ENCODE measurements at places on chromosomes 1 and 21.

DNA sequence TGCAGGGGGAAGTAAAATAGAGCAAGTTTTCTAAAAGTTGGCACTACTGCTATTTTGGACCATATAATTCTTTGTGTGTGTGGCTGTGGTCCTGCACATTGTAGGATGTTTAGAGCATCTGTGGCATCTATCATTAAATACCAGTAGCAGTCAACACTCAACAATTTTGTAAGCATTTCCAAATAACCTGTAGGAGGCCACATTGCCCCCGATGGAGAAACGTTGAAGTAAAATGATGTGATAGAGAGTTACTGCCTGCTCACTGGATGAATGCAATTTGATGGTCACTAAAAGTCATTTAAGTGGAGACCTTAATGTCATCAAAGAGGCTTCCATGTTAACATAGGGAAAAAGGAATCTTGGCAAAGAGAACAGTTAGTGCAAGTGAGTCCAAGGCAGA is 560.8 kb downstream of the NEGR1 start:
- H3K4me1 ChIP-seq: no peaks in the 10 kb centered on the region
- no peaks in the 10 kb centered on the region for H3K27me3 ChIP-seq
- no peaks in the 10 kb centered on the region for H3K36me3 ChIP-seq

DNA sequence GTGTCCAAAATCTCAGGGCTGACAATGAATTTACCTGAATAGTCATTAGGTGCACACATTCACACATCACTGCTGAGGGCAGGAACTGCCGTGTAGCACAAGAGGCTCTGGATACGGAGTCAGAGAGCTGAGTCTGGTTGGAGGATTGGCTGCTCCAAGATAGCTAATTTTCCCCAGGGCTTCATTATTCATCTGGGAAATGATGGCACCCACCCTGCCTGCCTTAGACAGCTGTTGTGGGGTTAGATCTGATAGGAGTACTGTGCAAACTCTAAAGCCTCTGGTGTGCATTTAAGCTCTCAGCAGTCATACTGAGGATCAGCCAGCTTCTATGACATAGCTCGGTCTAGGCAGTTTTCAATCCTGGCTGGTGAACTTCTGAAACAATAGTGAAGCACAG is 67.0 kb downstream of the LMX1A start:
- no peaks in the 10 kb centered on the region for H3K36me3 ChIP-seq
- H3K27ac ChIP-seq: no peak overlapping the region
- H3K27me3 ChIP-seq: no peaks in the 10 kb centered on the region
- no peaks in the 10 kb centered on the region for H3K4me1 ChIP-seq
- no peak for DNase-seq
- no peak overlapping the region for H3K4me3 ChIP-seq

DNA sequence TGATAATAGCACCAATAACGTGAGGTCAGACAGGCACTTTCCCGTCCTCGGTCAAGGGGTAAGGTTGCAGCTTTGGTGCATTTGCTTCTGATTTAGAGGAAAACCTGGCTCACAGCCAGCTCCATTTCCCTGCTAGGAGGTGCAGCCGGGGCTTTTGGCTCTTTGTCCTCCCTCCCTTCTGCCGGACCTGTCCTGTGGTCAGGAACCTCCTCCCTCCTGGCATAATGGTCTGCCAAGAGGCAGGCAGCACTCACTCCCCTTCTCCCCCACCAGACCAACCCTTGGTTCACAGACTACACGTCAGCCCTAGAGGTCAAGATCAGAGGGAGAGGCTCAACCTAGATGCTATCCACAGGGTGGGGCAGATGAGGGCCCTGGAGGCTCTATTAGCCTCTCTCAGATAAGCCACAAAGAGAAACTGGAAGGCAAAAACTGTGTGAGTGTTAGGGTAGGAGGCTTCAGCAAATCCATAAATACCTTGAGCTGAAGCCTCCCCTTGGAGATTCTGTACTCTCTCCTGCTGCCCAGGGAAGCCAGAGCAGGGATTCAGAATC is 64.8 kb downstream of the PLXNA2 start:
- no peaks in the 10 kb centered on the region for H3K36me3 ChIP-seq
- no peak overlapping the region for H3K4me3 ChIP-seq
- DNase-seq: no peak
- peaks cover 39% of the 10 kb centered on the region for H3K4me1 ChIP-seq
- H3K27ac ChIP-seq: no peak overlapping the region
- no peaks in the 10 kb centered on the region for H3K27me3 ChIP-seq

DNA sequence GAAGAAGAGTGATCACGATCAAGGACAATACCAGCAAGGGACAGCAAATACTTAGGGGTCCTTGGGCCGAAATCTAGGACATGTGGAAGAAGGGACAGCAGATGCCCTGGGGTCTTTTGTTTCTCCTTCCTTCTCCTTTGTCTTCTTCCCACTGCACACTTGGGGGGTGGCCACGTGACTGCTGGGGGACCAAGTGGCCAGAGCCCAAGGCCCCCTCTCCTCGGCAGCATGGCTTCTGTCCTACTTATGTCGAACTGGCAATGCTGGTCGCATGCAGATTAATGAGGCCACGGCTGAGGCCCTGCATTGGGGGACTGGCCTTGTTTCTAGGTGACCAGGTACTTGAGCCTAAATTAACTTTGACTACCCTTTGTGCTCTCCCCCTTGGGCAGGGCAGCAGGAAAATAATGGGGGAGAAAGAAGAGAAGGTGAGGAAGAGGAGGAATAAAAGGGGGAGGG is 83.0 kb downstream of the GRIK3 start:
- no peaks in the 10 kb centered on the region for H3K27me3 ChIP-seq
- H3K4me1 ChIP-seq: no peaks in the 10 kb centered on the region
- H3K27ac ChIP-seq: no peak overlapping the region
- no peaks in the 10 kb centered on the region for H3K36me3 ChIP-seq

GRCh38 chr1:48693674-48694320 is 82.9 kb downstream of the BEND5 start:
- no peak overlapping the region for H3K27ac ChIP-seq
- H3K4me1 ChIP-seq: no peaks in the 10 kb centered on the region
- no peaks in the 10 kb centered on the region for H3K36me3 ChIP-seq
- H3K4me3 ChIP-seq: no peak overlapping the region

DNA sequence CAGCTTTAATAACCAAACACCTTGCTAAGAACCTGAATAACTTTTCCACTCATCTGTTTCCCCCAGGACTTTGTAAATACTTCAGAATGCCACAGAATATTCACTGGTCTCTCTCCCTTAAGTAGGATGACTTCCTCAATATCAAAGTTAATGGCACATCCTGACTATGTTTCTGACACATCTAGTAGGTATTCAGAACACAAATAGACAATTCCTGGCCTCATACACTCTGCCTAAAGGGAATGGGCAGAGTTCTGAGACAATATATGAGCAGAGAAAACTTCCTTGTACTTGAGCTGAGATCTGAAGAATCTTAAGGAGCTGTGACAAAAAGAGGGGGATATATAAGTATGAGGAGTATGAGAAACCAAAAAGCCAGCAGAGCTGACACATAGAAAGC is 34.8 kb downstream of the ANKRD13C start:
- no peak for DNase-seq
- no peak overlapping the region for H3K4me3 ChIP-seq
- no peaks in the 10 kb centered on the region for H3K4me1 ChIP-seq
- no peaks in the 10 kb centered on the region for H3K27me3 ChIP-seq

DNA sequence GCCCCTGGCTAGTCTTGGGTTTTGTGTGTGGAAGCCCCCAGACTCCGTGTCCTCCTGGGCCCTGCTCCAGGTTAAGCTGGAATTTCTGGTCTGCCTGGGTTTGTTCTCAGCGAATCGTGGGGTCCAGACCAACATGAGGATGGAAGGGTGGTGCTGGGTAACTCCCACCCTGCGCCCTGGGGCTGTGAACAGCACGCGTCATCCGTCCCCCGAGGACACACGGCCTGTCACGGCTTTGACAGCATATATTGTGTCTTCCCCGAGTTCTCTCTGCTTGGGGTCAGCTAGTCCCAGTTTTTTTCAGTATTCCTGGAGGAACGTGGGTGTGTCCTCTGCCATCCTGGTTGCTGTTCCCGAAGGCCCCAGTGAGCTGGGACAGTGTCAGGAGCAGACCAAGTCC is 11.8 kb downstream of the GPR137B start:
- H3K4me3 ChIP-seq: no peak overlapping the region
- H3K27me3 ChIP-seq: no peaks in the 10 kb centered on the region
- H3K27ac ChIP-seq: no peak overlapping the region
- H3K36me3 ChIP-seq: no peaks in the 10 kb centered on the region
- DNase-seq: no peak

DNA sequence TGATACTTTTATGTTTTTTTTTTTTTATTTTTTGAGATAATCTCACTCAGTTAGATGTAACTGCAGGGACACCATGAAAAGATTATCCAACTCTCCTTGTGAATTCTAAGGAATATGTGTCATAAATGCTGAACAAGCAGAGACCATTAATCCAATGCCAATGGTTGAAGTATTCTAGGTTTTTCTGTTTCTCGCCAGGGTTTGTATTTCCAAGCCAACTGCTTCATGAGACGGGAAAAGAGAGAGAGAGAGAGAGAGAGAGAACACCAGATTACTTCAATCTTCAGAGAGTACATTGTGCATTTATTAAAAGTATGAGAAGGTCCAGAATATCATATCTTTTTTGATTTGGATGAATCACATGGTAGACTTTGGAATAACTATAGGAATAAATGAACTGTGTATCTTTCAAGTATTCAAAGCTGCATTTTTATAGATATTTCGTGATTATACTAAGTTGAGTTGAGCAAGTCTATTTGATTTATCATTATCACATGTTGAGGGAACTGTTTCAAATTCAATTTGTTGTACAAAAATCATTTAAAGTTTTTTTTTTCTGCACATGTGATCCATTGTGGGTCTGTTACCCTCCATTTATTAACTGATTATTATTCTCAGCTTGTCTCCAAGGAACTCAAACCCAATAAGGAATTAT is 108.4 kb downstream of the PLA2G4A start:
- H3K4me3 ChIP-seq: no peak overlapping the region
- H3K27me3 ChIP-seq: no peaks in the 10 kb centered on the region
- H3K27ac ChIP-seq: no peak overlapping the region
- no peak for DNase-seq

- no peak overlapping the region for H3K27ac ChIP-seq
- H3K27me3 ChIP-seq: no peaks in the 10 kb centered on the region
- peaks cover 22% of the 10 kb centered on the region for H3K4me1 ChIP-seq
- no peak overlapping the region for H3K4me3 ChIP-seq
- peaks cover 6% of the 10 kb centered on the region for H3K36me3 ChIP-seq
Observed at GRCh38 chr1:243291292-243291691, 35.5 kb downstream of the SDCCAG8 start.

DNA sequence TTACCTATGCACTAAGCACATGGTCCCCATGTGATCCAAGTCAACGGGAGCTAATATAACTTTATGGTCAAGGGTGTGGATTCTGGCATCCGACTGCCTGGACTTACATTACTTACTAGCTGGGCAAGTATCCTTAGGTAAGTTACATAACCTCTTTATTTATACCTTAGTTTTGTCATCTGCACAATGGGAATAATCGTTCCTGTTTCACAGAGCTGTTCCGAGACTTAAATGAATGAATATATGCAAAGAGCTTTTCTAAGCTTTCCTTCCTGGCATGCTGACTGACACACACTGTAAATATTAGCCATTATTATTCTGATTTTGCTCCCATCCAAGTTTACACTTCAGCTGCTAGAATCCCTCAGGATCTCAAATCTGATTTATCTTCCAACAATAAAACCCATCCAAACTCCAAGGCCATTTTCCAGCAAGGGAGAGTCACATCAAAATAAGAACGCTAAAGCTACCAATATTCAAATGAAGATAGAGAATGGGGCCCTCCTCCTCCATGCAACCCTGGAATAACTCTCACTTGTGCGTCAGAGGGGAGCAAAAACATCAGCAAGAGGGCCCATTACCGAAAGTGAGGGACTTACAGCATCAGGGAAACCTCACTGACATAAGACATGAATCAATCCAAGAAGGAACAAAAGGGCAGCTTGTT is 115.6 kb upstream of the KAZN start:
- peaks cover 17% of the 10 kb centered on the region for H3K4me1 ChIP-seq
- DNase-seq: no peak
- H3K4me3 ChIP-seq: no peak overlapping the region
- no peak overlapping the region for H3K27ac ChIP-seq

GRCh38 chr1:154694995-154695394 is 87.0 kb upstream of the ADAR start:
- no peak overlapping the region for H3K4me3 ChIP-seq
- DNase-seq: no peak
- H3K36me3 ChIP-seq: no peaks in the 10 kb centered on the region
- H3K4me1 ChIP-seq: no peaks in the 10 kb centered on the region
- H3K27me3 ChIP-seq: no peaks in the 10 kb centered on the region

DNA sequence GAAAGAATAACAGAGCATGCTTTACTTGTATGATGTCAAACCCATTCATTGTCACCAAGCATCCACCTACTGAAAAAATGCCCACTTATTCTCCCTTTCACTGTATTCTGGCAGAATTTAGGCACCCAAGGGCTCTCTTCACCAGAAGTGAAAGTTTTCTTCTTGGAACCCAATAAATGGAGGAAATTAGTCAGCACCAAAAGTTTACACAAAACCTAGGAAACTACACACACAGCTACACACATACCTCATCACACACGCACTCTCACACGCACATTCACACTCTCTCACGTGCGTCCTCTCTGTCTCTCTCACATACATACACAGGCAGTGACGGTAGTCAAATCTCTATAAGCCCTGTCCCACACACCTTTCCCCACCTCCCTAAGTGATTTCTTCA is 37.6 kb downstream of the MCOLN2 start:
- no peaks in the 10 kb centered on the region for H3K36me3 ChIP-seq
- H3K4me3 ChIP-seq: no peak overlapping the region
- H3K4me1 ChIP-seq: peaks cover 25% of the 10 kb centered on the region

GRCh38 chr1:158798531-158798930 is 17.5 kb upstream of the OR6N2 start:
- no peak overlapping the region for H3K4me3 ChIP-seq
- no peaks in the 10 kb centered on the region for H3K36me3 ChIP-seq
- H3K27ac ChIP-seq: no peak overlapping the region
- no peak for DNase-seq

DNA sequence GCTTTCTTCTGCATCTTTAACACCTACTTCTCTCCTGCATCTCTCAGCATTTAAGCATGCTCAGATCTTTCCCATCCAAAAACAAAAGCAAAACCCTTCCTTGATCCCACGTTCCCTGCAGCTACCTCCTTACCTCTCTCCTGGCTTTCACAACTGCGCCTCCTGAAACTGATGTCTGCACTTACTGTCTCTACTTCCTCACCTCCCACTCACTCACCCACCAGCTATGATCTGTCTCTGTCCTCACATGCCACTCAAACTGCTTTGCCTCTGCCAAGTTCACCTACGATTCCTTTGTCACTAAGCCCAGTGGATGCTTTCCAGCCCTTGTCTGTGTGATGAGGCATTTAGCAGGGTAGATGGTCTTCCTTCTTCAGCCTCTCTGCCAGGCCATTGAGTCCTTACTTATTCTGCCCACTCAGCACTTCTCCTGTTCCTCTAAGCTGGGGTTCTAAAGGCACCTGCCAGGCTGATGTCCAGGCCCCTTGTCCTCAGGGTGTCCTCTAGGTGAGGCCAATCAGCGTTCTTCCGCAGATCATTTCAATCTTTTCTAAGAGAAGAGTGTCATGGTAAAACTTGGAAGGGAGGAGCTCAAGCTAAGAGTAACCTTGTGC is 10.0 kb upstream of the GJB3 start:
- no peaks in the 10 kb centered on the region for H3K36me3 ChIP-seq
- H3K27ac ChIP-seq: no peak overlapping the region
- H3K27me3 ChIP-seq: no peaks in the 10 kb centered on the region

- H3K4me1 ChIP-seq: peaks cover 37% of the 10 kb centered on the region
- peaks cover 3% of the 10 kb centered on the region for H3K36me3 ChIP-seq
- no peaks in the 10 kb centered on the region for H3K27me3 ChIP-seq
- peak overlapping the region; percentile 25 for H3K4me3 ChIP-seq
- H3K27ac ChIP-seq: peak overlapping the region; percentile 88
Observed at GRCh38 chr1:25566730-25567341, 23.4 kb downstream of the LDLRAP1 start.
